ENCODE measurements at places on chromosomes 11 and 22. TPM values are rescaled to one million over a fixed set of nuclear protein-coding genes. Genes with fewer than 3 reads are reported as not detected.
A peak's percentile ranks its signal among the peaks of the same experiment; 100 is the strongest.

Gene APLNR
- total RNA-seq, result not detected

Gene CARD18
- not detected for total RNA-seq

Gene SLC5A4
- total RNA-seq, result 0.69 TPM

- no peak for DNase-seq
Observed at GRCh38 chr11:1206391-1207271, 16.2 kb upstream of the MUC5B start.

DNA sequence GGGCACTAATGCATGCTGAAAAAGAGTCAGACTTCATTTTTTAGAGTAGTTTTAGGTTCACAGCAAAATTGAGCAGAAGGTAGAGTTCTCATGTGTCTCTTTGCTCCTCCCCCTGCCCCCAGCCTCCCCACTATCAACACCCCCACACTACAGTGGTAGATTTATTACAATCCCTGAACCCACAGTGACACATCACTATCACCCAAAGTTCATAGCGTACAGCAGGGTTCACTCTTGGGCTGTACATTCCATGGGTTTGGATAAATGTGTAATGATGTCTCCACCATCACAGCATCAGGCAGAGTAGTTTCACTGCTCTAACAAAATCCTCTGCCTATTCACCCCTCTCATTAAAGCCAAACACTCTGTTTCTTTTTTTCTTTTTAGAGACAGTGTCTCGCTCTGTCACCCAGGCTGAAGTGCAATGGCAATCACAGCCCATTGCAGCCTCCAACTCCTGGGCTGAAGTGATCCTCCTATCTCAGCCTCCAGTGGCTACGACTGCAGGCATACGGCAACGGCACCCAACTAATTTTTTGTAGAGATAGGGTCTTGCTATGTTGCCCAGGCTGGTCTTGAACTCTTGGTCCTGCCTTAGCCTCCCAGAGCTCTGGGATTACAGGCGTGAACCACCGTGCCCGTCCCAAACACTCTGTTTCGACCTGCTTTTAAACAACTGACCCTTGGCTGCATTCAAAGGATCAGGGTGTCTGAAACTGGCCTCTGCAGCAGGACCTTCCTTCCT is 4.1 kb downstream of the BEST1 start:
- DNase-seq, result no peak

Gene BEST1
- total RNA-seq, result 1.4 TPM

- DNase-seq, result no peak
Observed at GRCh38 chr11:67466367-67466766, 2.7 kb downstream of the TMEM134 start.

DNA sequence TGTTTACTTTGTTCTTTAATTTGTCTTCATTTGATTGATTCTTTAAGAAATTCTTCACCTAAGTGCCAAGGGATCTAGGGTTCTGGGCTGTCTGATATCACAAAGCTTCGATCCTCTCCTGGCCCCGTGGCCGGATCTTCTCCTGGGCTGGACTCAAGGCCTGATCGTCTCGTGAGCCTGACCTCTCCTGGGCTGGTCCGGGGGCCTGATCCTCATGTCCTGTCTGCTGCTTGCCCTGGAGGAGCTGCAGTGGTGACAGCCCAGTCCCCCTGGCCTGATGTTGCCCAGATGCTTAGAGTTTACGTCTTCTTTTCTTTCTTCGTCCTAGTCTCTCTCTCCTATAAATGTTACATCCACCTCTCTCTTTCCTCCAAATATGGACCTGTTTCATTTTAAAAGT is 3.3 kb downstream of the NADSYN1 start:
- no peak for DNase-seq

DNA sequence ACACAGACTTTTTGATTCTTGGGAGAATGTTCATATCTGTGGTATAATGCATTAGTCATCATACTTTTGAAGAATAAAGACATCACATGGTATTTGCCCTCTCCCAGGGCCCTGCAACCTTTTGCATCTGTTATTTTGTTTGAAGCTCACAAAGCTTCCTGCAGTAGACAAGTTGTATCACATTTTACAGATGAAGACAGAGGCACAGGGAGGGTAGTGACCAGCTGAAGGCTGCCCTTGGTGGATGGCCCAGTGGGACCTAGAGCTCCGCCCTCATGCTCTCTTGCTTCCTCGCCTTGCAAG is 66.4 kb downstream of the UBASH3B start:
- peak; percentile 47 for DNase-seq

DNA sequence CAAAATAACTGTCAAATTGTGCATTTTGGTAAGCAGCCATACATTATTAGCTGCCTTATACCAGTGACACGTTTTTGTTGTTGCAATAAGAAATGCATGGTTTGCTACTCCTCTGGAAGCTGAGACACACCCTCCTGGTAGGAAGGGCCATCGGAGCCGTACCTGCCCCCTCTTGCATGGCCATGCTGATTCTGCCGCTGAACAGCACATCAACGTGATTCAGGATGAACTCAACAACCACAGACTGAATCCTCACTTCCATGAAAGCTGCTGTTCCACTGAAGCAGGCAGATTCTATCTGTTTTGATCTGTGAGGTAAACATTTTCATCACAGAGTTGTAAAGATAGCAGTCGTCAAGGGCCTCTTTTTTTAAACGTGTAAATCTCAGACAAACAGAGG is 38.6 kb upstream of the TP53AIP1 start:
- DNase-seq, result no peak

Gene RAB38
- 12.3 TPM for total RNA-seq

GRCh38 chr11:64305691-64306562 is 603 bp downstream of the ESRRA start:
- no peak for DNase-seq

DNA sequence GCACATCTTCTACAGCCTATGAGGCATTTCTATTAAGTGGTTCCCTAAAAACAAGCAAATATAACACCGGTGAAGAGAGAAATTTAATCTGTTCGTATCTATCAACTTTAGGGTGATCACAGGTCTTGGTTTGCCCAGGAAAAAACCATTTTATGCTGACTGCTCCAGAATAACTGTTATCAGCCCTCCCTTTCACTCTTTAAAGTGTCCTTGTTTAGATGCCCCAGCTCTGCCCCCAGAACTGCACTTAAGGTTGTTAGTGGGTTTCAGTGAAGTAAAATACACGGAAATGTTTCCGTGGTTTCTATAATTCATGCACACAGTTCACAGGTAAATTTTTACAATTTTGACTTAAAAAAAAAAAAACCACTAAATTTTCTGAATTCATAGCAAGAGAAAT is 70.0 kb downstream of the NARS2 start:
- DNase-seq, result no peak

DNA sequence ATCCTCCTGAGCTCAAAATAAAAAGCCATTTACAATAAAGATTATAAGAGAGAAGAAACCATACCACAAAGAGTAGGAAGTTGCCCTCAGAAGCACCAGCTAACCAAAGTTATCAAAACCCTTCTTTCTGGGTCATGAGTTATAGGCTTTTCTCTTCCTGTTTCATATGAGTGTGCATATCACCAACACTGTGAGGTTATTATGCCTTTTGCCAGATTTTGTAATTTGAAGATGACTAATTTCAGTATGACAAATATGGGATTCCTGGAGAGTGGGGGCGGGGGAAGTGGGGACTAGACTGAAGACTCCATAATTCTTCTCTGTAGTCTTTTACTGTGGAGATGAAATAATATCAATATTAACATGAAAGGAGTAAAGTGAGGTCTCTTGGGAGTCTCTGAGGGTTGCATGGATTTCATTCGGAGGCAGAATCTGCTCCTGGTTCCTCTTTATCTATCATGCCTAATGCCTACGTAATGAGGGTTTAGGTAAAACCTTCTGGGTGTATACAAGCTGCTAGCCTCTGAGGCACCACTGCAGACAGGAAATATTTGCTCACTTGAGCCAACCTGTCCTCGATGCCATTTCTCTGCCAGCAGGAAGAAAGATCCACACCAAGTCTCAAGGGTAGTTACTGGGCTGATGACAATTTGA is 2.1 kb downstream of the LPXN start:
- peak; percentile 67 for DNase-seq

GRCh38 chr22:45948081-45948648 is 28.8 kb downstream of the WNT7B start:
- DNase-seq, result no peak

- peak; percentile 19 for DNase-seq
Observed at GRCh38 chr11:17479284-17480214, 2.9 kb upstream of the ABCC8 start.

DNA sequence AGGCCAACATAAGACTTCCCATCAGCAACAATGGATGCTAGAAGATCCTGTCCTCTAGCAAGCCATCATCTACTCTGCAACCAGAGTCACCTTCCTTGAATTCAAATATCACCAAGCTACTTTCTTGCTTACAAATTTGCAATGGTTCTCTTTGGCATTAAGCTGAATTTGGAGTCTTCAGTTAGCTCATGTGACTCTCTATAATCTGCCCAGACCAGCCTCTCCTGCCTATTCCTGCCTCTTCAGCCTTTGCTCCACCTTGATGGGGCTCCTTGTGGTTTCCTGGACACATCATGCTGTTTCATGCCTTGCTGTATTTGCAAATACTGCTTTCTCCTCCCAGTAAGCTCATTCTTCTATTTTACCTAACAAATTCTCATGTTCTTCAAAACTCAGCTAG is 82.3 kb downstream of the RASSF10 start:
- no peak for DNase-seq

- peak; percentile 89 for DNase-seq
Observed at GRCh38 chr11:65429724-65430405, 7.3 kb downstream of the NEAT1 start.

- no peak for DNase-seq
Observed at GRCh38 chr11:70432580-70432979, 34.3 kb downstream of the CTTN start.

DNA sequence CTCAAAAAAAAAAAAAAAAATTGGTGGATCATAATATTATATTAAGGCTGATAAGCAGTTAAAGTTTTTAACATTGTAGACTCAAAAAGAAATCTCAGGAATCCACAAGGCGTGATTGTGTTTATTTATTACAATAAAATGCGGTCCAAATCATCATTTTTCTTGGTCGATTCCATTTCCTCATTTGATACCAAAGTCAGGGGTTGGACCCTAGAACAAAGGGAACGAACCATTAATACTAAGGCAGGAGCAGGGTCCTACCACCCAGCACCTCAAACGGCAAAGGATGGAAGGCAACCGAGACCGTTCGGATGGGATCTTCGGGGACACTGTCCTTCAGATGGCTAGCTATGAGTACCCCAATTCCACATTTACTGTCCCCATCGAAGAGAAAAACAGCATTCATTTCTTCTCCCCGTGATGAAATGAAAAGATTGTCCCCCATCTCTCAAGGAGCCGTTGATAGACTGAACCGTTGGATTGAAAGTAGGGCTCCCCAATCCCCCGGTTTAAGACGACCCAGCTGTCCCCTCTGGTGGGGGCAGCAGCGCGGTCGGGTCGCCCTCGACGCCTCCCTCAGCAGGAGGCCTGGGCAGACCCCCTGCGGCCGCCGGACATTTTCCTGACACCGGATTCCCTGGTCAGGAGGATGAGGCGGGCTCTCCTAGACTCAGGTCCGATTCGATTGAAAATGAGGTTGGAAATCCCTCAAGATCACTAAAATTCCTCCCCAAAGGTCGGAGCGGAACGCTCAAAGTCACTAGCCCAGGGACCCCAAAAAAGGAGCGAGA is 607 bp downstream of the DMC1 start:
- DNase-seq, result no peak

DNA sequence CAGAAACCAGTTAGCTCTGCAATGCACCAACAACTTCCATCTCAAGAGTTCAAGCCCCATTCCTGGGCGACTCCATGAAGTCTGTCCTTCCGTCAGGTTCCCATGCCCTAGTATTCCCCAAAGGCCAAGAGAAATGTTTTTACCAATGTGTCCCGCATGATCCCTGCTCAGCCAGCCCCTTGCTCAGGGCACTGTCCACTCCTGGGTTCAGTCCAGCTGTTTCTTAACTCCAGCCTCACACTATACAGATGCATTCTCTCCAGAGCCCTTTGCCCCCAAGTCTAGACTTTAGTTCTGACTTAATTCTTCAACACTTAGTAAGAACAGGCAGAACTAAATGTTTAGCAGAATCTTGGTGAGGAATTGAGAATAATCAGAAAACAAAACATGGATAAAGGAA is 497.5 kb downstream of the SOX6 start:
- DNase-seq, result no peak

DNA sequence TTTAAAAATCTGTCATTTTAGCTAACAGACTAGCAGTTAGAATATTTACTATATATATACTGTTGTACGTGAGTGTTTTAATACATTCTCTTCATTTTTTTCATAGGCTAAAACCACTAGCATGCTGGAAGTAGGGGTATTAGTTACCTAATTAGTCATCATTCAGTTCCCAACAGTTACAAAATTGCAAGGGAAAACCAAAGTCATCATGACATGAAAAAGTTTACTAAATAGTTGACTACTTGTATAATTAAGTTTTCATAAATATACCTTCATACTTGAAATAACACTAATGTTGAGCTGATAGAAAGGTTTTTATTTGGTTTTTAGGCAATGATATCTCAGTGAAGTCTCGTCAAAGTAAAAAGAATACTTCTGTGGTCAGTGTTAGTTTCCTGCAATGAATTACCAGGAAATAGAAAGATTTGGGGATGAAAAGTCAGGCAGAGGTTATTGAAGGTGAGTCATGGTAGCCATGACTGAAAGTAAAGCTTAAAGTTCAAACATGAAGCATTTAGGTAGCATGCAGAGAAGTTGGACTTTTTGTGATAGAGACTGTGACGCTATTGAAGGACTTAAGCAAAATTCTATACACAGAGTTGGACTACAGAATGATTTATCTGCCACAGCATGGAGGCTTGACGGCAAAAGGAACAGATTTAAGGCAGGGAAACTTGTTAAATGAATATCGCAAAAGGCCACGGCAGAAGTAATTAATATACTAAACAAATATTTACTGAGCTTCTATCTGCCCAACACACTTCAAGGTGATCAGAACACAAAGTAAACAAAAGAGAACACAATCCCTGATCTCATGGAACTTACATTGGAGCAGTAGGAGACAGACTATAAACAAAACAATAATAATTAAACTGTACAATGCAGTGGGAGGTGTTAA is 828.1 kb upstream of the FAT3 start:
- peak; percentile 82 for DNase-seq

Gene GGTLC2
- total RNA-seq, result not detected

DNA sequence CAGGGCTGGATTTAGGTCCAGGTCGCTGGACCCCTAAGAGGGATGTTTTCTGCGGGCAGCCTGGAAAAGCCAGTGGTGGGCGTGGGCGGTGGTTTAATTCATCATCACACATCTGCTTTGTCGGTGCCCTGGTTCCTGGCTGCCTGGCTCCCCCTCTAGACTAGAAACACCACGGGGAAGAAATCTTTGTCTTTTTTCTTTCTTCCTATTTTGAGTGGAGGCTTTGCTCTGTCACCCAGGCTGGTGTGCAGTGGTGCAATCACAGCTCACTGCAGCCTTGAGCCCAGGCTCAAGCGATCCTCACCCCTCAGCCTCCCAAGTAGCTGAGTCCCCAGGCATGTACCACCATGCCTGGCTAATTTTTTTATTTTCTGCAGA is 86.6 kb upstream of the LINC01488 start:
- no peak for DNase-seq

- DNase-seq, result peak; percentile 37
Observed at GRCh38 chr22:24429411-24430365, 2.3 kb downstream of the ADORA2A start.

GRCh38 chr11:73163638-73164174 is 21.6 kb upstream of the FCHSD2 start:
- DNase-seq, result no peak

Gene BTG4
- not detected for total RNA-seq

Data from renal cortical epithelial cell (primary cell).